ENCODE measurements at places on chromosomes 4 and X.

DNA sequence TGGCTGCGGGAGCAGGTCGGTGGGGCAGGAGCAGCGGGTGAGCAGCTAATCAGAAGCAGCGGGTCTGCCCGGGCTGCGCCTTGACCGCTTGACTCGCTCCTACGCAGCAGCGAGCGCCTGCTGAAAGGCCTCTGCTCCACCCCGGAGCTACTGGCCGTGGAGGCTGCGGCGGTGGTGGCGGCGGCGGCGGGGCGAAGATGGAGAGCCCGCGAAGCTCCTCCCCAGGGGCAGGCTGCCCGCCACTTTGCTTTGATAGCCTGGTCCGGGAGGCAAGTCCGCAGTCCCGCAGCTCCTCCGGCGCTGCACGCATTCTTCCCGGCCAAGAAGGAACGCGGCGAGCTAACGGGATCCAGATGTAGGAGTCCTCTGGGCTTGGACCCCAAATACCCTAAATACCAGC, 36.7 kb downstream of the PJA1 start:
- no peak for DNase-seq

- no peak for DNase-seq
Measured at GRCh38 chrX:7891928-7892327, 35.3 kb downstream of the PNPLA4 start.

DNA sequence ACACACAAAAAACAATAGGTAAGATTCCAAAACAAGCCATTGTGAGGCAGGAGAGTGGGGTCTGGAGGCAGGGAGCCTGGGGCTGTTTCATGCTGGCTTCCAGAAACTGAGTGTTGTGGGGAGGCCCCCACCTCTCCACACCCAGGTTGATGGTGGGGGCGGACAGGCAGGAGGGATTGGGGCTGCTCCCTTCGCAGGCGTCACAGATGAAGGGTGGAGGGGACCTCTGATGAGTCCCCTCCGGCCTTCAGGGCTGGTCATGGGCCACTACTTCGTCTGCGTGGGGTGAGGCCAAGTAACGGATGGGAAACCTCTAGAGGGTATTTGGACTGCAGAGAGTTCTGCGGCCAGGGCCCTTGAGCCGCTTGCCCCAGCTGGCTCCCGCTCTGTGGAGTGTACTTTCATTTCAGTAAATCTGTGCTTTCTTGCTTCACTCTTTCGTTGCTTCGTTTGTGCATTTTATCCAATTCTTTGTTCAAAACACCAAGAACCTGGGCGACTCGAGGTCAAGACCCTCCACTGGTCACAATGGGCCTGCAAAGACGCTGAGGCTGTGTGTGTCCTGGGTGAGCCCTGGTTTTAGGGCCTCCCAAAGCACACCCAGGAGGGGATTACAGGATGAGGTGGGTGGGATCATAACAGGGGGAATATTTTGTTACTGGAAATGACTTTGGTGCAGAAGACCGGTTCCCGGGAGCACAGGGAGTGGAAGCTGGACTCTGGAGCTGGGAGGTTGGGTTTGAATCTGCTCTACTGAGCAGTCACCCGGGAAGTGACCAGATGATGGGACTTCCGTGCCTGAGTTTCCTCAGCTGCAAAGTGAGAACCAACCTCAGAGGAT, 83.7 kb upstream of the ADRA2C start:
- DNase-seq, result no peak

DNA sequence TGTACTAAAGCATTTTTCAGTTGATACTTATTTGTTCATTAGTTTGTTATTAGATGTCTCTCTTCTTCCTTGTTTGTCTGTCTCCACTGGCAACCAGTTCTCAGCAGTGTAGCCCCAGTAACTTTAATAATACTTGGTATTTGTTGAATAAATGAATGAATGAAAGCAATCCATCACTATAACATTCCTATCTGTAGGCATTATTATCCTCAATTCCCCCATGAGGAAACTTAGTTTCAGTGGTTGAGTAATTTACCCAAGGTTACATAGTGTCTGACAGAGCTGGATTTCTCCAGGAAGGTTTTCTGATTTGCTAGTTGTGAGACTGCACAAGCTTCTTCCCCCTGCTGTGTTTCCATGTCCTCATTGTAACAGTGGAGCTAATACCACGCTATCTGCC, 27.8 kb upstream of the MAOB start:
- no peak for DNase-seq

DNA sequence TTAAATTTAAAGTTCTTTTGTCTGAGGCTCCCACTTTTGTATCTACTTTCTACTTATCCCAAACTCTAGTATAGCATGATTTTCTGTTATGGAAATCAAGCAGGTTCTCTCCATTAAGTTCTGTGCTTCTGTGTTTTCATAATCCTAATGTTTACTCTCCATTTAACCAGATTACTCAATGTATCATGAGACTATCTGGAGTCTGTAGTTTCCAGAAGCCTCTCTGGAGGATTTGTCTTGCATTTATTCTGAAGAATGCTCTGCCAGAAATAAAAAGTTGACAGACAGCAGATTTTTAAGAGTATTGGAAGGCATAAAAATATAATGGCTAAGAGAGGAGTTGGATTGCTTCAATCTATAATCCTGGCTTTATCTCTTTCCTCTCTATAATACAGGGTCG, 39.2 kb upstream of the PLS3 start:
- no peak for DNase-seq

DNA sequence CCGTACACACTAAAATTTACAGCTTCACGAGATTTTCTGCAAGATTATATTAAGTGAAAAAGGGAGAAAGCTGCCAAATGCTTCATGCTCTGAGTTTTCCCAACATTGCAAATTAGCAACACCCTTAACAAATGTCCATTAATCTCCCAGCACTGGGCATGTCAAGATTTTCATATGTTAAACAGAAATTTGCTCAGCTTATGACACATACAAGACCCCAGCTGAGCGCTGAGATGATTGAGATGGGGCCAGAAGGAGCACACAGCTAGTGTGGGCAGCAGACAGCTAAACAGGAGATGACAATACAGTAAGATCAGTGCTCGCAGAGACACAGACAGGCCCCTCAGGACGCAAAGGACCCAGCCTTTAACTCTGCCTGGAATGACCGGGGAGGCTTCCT, 208.8 kb downstream of the STK32B start:
- DNase-seq, result no peak

DNA sequence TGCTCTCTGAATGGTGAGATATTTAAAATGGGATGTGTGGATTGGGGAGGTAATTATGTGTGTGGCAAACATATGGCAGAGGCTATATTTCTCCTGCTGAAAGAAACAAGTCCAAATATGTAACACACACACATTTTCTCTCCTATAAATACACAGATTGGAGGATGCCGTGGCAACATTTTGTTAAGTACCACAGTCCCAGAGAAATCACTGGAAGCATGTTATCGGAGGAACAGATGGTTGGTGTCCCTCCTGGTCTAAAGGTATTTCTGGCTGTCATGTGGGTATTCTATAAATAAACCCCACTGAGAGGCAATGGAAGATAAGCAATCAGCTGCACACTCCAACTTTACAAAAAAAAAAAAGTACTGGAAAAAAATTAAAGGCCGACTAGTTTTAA, 528.3 kb upstream of the BOD1L1 start:
- no peak for DNase-seq

- DNase-seq, result no peak
Measured at GRCh38 chr4:65597697-65598096, 72.6 kb downstream of the EPHA5 start.

GRCh38 chr4:163611784-163612445, 117.4 kb downstream of the TMA16 start:
- DNase-seq, result no peak

- no peak for DNase-seq
Measured at GRCh38 chr4:183013730-183014002, 85.4 kb upstream of the WWC2 start.

GRCh38 chr4:20195071-20195885, 56.4 kb upstream of the SLIT2 start:
- no peak for DNase-seq

DNA sequence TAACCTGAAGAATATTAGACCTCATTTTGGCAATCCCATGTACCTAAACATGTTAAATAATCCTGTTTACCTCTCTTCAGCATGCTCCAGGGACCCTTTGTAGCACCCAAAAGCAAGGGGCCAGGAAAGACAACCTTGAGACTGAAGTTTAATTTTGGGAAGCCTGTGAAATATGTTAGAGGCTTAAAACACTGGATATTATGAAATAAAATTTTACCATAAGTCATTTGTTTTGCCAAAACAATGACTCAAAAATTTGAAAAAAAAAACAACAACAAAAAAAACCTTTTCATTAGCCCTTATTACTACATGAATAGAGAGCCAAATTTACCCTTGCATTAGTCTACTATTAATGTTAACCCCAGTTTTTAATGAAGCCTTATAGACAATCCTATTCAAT, 49.7 kb downstream of the HMGB2 start:
- DNase-seq, result no peak

DNA sequence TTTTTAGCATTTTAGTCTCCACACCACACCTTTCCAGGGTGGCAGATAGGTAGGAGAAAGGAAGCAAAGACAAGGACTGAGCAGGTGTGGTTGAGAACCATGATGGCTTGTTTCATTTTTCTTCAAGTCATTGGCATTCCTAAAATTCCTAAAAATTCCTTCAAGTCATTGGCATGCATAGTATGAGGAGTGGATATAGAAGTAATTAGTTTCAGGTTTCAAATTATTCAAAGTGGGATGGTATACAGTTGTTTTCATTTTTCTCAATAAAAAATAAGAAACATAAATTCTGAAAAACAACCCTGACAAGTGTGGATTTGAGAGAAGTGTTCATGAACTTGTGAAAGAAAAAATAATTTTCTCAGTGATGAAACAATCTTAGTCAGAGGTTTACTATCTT, 22.3 kb upstream of the HERC3 start:
- no peak for DNase-seq

GRCh38 chrX:38106991-38107655, 100.8 kb downstream of the SYTL5 start:
- DNase-seq, result no peak
